ENCODE measurements at places on chromosomes 11 and 22. TPM values are rescaled to one million over a fixed set of nuclear protein-coding genes. Genes with fewer than 3 reads are reported as not detected.
A peak's percentile ranks its signal among the peaks of the same experiment; 100 is the strongest.

The ANGPTL5 gene
- not detected for total RNA-seq

The ZNF408 gene
- 9.6 TPM for total RNA-seq

GRCh38 chr11:12890476-12890875 is 118.6 kb upstream of the RASSF10 start:
- H3K36me3 ChIP-seq, result peaks cover 30% of the 10 kb centered on the region
- peak; percentile 54 for DNase-seq
- no peak overlapping the region for H3K4me3 ChIP-seq
- peaks cover 39% of the 10 kb centered on the region for H3K4me1 ChIP-seq
- no peaks in the 10 kb centered on the region for H3K27me3 ChIP-seq

DNA sequence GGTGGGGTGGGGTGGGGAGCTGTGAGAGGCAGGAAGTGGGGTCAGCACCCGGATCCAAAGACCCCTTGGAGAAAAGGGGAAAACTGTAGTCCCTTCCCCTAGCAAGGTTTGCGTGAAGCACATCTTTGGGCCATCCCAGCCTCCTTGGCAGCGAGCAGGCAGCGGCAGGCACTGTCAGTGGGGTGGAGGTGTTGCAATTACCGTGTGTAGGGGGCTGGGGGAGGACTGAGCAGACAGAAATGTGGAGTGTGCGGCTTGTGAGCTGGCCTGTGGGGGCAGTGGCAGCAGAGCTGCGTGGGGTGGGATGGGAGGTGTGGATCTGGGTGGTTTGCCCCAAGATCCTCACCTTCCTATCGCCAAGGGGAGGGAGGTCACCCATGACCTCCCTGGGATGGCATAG is 16.4 kb downstream of the DAGLA start:
- H3K27me3 ChIP-seq, result no peaks in the 10 kb centered on the region
- H3K4me1 ChIP-seq, result peaks cover 20% of the 10 kb centered on the region
- no peaks in the 10 kb centered on the region for H3K36me3 ChIP-seq
- H3K4me3 ChIP-seq, result no peak overlapping the region
- DNase-seq, result no peak

DNA sequence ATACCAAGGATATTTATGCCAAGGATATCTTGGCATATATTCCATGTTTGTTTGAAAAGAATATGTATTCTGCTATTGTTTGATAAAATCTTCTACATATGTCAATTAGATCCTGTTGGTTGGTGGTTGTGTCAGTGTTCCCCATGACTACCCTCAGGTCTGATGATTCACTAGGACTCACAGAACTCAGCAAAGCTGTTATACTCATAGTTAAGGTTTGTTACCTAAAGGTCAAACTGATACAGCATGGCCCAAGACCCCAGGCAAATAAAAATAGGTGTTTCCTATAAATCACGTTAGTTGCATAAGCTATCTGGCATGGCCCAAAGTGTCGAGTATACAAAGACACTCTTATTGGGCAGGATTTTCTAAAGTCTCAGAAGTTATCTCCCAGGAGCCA is 30.2 kb upstream of the B3GNT6 start:
- no peak overlapping the region for H3K27ac ChIP-seq
- no peaks in the 10 kb centered on the region for H3K4me1 ChIP-seq
- H3K36me3 ChIP-seq, result no peaks in the 10 kb centered on the region
- H3K27me3 ChIP-seq, result no peaks in the 10 kb centered on the region

- no peaks in the 10 kb centered on the region for H3K27me3 ChIP-seq
- 0 out of 2 replicates have a peak, but pooled peaks cover 4% of the 10 kb centered on the region for H3K36me3 ChIP-seq
- no peak for DNase-seq
Measured at GRCh38 chr11:27413218-27413617, 50.2 kb upstream of the CCDC34 start.

The TREH gene
- total RNA-seq, result not detected

Data from GM23248 (cell line).